ENCODE measurements at places on chromosomes 7 and 10.

- no peak overlapping the region for H3K4me3 ChIP-seq
- no peak overlapping the region for H3K27ac ChIP-seq
- H3K27me3 ChIP-seq: no peaks in the 10 kb centered on the region
- no peaks in the 10 kb centered on the region for H3K4me1 ChIP-seq
- no peaks in the 10 kb centered on the region for H3K36me3 ChIP-seq
- DNase-seq: no peak
Measured at GRCh38 chr10:112024079-112024478, 159.5 kb downstream of the GPAM start.

DNA sequence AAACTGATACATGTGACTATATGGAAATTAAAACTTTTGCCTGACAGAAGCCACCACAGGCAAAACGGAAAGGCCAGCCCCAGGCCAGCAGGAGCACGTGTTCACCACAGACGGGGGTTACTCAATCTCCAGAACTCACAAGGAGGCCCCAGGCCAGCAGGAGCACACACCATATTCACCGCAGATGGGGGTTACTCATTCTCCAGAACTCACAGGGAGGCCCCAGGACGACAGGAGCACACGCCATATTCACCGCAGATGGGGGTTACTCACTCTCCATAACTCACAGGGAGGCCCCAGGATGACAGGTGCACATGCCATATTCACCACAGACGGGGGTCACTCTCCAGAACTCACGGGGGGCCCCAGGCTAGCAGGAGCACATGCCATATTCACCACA, 61.5 kb downstream of the NKX6-2 start:
- H3K4me3 ChIP-seq: no peak overlapping the region
- H3K36me3 ChIP-seq: no peaks in the 10 kb centered on the region
- DNase-seq: no peak

DNA sequence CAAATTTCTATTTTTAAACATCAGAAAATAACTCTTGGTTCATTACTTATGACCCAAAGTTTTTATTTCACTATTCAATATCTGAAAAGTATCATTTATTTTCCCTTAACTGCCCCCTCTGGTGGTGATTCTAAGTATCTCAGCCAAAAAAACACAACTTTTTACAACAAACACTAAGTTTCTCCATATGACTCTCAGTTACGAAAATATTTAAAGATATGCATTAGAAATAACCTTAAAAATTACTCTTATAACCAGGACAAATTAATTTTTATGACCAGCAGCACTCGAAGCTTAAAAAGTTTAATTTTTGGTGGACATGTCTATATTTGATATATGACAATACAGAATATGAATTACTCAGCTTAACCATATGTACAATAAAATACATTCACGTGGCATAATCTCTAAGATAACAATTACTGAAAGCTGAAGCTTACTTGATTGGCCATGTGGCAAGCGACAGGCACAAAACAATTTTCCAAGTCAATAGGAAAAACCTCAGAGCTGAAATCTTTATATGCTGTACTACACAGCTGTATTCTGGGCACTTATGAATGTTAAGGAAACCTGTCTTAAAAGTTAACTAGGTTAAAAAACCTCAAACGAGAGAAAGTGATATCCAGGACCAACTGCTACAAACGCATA, 2.3 kb downstream of the HNRNPA2B1 start:
- DNase-seq: peak; percentile 56
- H3K4me3 ChIP-seq: peak overlapping the region; percentile 99
- peaks cover 20% of the 10 kb centered on the region for H3K4me1 ChIP-seq
- H3K27me3 ChIP-seq: no peaks in the 10 kb centered on the region

- no peaks in the 10 kb centered on the region for H3K4me1 ChIP-seq
- no peak overlapping the region for H3K27ac ChIP-seq
- H3K36me3 ChIP-seq: no peaks in the 10 kb centered on the region
- DNase-seq: no peak
- no peaks in the 10 kb centered on the region for H3K27me3 ChIP-seq
Measured at GRCh38 chr10:28169525-28169924, 133.3 kb downstream of the MPP7 start.

DNA sequence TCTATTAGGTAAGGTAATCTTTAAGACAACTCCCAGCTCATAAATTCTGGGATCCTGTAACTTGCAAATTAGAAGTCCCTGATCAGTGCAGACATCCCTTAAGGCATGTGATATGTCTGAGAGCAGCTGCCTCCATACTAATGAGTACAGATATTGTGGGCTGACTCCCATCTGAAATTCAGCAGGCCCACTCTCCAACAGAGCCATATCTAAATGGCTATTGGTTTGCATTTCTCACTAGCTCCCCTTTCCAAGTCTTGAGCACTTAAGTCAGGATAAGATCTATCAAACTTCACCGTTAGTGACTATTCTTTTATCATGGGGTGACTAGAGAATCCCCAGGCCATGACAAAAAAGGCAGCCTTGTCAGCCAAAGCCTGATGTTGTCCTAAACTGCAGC, 785.4 kb downstream of the IPMK start:
- DNase-seq: no peak
- no peaks in the 10 kb centered on the region for H3K36me3 ChIP-seq
- H3K4me1 ChIP-seq: no peaks in the 10 kb centered on the region
- no peaks in the 10 kb centered on the region for H3K27me3 ChIP-seq
- H3K4me3 ChIP-seq: no peak overlapping the region
- H3K27ac ChIP-seq: no peak overlapping the region

- no peaks in the 10 kb centered on the region for H3K36me3 ChIP-seq
- no peaks in the 10 kb centered on the region for H3K27me3 ChIP-seq
- peak; percentile 81 for DNase-seq
Measured at GRCh38 chr7:105013816-105014692, at the start of gene KMT2E. TSS of gene KMT2E (plus strand) at chr7:105014205. CDS start at chr7:105040953, 26,748 bp downstream.

- no peaks in the 10 kb centered on the region for H3K36me3 ChIP-seq
- no peak overlapping the region for H3K27ac ChIP-seq
- no peaks in the 10 kb centered on the region for H3K27me3 ChIP-seq
- no peaks in the 10 kb centered on the region for H3K4me1 ChIP-seq
- H3K4me3 ChIP-seq: no peak overlapping the region
- DNase-seq: no peak
Measured at GRCh38 chr10:60767424-60767823, 10.9 kb upstream of the CDK1 start.

GRCh38 chr10:22427890-22428571, 82.7 kb downstream of the SPAG6 start:
- H3K4me3 ChIP-seq: peak overlapping the region; percentile 57
- peak overlapping the region; percentile 95 for H3K27ac ChIP-seq
- H3K27me3 ChIP-seq: no peaks in the 10 kb centered on the region
- H3K36me3 ChIP-seq: no peaks in the 10 kb centered on the region
- DNase-seq: peak; percentile 87

GRCh38 chr7:44604941-44605340, 1.5 kb upstream of the OGDH start:
- peaks cover 23% of the 10 kb centered on the region for H3K4me1 ChIP-seq
- H3K27me3 ChIP-seq: no peaks in the 10 kb centered on the region
- DNase-seq: no peak

GRCh38 chr7:100584683-100585510, 1.0 kb downstream of the LRCH4 start:
- H3K4me1 ChIP-seq: peaks cover 17% of the 10 kb centered on the region
- H3K36me3 ChIP-seq: peaks cover 10% of the 10 kb centered on the region
- DNase-seq: peak; percentile 48
- H3K27ac ChIP-seq: no peak overlapping the region

GRCh38 chr7:30845426-30846135, 66.1 kb upstream of the AQP1 start:
- DNase-seq: peak; percentile 48
- H3K36me3 ChIP-seq: no peaks in the 10 kb centered on the region
- H3K4me1 ChIP-seq: peaks cover 24% of the 10 kb centered on the region
- H3K27ac ChIP-seq: peak overlapping the region; percentile 91
- no peak overlapping the region for H3K4me3 ChIP-seq

DNA sequence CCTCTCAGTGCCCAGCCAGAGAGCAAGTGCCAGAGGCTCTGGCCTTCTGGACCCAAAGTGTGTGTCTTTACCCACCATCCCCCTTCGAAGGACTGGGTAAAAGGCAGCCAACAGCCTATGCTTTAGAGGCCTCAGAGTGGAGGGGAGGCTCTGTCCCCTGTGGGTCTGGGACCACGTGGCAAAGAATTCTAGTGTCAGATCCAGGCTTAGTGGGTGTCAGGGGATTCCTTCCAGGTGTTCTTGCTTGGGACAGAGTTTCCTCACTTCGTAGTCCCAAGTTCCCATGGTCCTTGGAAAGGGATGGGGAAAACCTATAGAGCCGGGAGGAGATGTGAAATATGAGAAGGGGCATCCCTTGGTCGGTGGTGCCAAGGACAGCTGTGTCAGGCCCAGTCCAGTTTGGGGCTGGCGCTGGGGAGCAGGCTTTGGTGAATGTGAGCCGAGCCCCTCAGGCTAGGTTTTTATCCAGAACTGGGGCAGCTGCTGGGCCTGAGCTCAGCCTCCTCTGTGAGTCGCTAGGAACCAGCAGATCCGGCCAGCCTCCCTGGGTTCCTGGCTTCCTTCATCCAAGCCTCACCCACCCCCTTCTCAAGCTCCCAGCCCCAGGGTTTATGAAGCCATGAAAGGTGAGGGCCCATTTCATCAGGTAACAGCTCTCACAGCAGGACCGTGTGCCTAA, 71.2 kb downstream of the C10orf105 start:
- no peaks in the 10 kb centered on the region for H3K4me1 ChIP-seq
- H3K4me3 ChIP-seq: no peak overlapping the region
- no peaks in the 10 kb centered on the region for H3K27me3 ChIP-seq
- DNase-seq: no peak

DNA sequence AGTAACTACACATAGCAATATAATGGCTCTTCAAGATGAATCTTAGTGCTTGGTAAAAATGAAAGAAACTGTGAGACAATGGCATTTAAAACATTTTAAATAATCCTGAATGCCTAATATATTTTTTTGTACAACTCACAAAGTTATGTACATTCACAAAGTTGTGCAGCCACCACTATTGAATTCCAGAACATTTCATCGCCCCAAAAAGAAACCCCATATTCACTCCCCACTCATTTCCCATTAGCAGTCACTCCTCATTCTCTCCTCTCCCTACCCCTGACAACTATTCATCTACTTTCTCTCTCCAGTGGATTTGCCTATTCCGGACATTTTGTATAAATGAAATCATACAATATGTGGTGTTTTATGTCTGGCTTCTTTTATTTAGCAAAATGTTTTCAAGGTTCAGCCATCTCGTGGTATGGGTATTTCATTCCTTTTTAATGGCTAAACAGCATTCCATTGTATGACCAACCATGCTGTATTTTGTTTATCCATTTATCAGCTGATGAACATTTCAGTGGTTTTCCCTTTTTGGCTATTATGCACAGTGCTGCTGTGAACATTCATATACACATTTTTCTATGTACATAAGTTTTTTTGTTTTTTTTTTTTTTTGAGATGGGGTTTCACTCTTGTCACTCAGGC, 34.7 kb downstream of the ENTPD7 start:
- H3K4me3 ChIP-seq: no peak overlapping the region
- no peaks in the 10 kb centered on the region for H3K27me3 ChIP-seq
- H3K36me3 ChIP-seq: peaks cover 6% of the 10 kb centered on the region
- H3K27ac ChIP-seq: no peak overlapping the region
- DNase-seq: peak; percentile 12

- H3K36me3 ChIP-seq: no peaks in the 10 kb centered on the region
- H3K4me1 ChIP-seq: peaks cover 37% of the 10 kb centered on the region
- H3K27ac ChIP-seq: peak overlapping the region; percentile 46
- no peak overlapping the region for H3K4me3 ChIP-seq
Measured at GRCh38 chr10:124155781-124156435, 62.5 kb upstream of the CHST15 start.

Measured in PC-3 (cell line).